Right lobe of liver (tissue), 6 donors: ENCODE measurements at places on chromosomes 5 and 9. TPM values are rescaled to one million over a fixed set of nuclear protein-coding genes. Genes with fewer than 3 reads are reported as not detected.
A peak's percentile ranks its signal among the peaks of the same experiment; 100 is the strongest.

Gene INSL6
- total RNA-seq: not detected

Gene BSPRY
- total RNA-seq: 1.4 TPM

Gene ESM1
- total RNA-seq: 0.24 TPM

Gene SH3GL2
- total RNA-seq: not detected

Gene LHX3
- total RNA-seq: not detected

Gene GCNT4
- total RNA-seq: 1.2 TPM

Gene GMCL2
- total RNA-seq: not detected

Gene TMC1
- total RNA-seq: not detected

Gene GTF3C4
- total RNA-seq: 4.6 TPM

DNA sequence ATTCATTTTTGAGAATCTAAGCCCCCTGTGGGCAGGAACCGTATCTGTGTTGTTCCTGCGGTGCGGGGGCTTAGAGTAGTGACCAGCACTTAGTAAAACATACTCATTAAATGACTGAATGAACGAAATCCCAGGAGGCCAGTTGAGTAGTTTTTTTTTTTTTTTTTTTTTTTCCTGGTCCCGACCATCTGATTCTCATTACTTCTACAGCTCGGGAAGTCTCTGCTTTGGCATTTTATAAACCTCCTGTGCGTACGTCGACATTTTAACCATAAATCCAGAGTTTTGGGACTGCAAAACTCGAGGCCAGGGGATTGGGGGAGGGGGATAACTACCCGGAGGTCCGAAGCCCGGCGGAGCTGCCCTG is 31.5 kb upstream of the SPRY4 start:
- no peaks in the 10 kb centered on the region for H3K4me1 ChIP-seq
- peak overlapping the region; percentile 64 for H3K4me3 ChIP-seq
- no peak for DNase-seq
- no peaks in the 10 kb centered on the region for H3K36me3 ChIP-seq
- no peaks in the 10 kb centered on the region for H3K27me3 ChIP-seq

DNA sequence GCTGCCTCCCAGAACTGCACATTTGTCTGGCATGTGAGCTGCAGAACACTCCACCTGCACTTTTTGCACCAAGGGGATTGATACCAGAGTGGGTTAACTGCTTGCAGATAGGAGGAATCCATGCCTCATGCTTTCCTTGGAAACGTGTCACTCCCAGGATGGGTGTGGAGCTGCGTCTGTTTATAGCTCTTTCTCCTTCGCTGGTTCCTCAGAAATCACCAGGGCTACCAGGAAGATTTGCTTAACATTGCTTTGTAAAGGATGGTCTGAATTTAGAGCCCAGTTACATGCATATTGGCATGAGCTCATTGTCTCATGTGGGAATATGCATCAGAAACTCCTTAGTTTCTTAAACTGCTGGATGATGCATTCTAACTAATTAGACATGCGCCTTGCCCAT is 234.6 kb downstream of the GADD45G start:
- H3K27ac ChIP-seq: no peak overlapping the region
- peaks cover 15% of the 10 kb centered on the region for H3K4me1 ChIP-seq
- H3K4me3 ChIP-seq: no peak overlapping the region
- H3K27me3 ChIP-seq: no peaks in the 10 kb centered on the region
- DNase-seq: no peak
- H3K36me3 ChIP-seq: no peaks in the 10 kb centered on the region

DNA sequence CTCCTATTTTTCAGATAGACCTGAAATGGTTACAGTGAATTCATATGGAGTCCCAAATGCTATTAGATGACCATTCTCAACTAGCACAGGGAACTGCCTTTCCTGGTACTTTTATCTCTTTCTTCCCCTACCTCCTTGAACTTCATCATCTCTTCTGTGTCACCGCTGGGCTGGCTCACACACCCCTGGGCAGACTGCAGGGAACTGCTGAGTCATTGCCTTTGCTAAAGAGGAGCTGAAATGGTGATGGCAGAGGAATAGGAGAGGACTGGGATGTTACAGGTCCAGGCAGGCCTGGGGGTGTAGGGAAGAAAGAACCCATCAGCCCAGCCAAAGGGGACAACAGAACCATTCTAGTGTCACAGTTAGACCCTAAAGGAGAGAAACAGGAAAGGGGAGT is 322.3 kb downstream of the ASTN2 start:
- no peak for DNase-seq
- no peak overlapping the region for H3K27ac ChIP-seq
- H3K4me3 ChIP-seq: no peak overlapping the region
- no peaks in the 10 kb centered on the region for H3K36me3 ChIP-seq

DNA sequence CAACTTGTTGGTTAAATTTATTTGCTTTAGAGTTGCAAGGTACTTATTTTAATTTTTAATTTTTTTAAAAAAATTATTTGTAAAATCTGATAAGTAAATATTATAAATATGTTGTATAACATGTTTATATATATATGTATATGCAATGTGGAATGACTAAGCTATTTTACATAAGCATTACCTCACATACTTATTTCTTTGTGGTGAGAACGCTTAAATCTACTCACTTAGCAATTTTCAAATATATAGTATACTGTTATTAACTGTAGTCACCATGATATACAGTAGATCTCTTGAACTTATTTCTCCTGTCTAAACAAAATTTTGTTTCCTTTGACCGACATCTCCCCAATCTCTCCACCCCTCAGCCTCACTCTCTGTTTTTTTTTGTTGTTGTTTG is 147.8 kb downstream of the NNT start:
- H3K36me3 ChIP-seq: no peaks in the 10 kb centered on the region
- no peak for DNase-seq
- H3K27ac ChIP-seq: no peak overlapping the region
- H3K27me3 ChIP-seq: no peaks in the 10 kb centered on the region
- H3K4me1 ChIP-seq: no peaks in the 10 kb centered on the region

DNA sequence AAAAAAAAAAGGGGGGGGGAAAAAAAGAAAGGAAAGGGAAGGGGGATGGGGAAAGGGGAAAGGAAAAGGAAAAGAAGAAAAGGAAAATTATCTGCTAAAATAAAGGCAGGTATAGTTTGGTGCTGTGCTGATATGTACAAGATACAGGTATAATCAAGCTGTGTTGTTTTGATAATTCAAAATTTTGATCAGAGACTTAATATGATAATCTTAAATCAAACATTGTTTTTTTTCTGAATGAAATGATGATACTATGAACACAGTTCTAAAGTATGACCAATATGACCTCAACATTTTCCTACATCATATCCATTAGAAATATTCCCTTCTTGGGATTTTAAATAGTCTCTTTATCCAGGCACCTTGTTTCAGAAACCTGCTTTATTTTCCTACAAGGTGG is 115.6 kb upstream of the TRPM3 start:
- no peak overlapping the region for H3K4me3 ChIP-seq
- H3K27me3 ChIP-seq: no peaks in the 10 kb centered on the region
- no peak for DNase-seq
- H3K27ac ChIP-seq: no peak overlapping the region

DNA sequence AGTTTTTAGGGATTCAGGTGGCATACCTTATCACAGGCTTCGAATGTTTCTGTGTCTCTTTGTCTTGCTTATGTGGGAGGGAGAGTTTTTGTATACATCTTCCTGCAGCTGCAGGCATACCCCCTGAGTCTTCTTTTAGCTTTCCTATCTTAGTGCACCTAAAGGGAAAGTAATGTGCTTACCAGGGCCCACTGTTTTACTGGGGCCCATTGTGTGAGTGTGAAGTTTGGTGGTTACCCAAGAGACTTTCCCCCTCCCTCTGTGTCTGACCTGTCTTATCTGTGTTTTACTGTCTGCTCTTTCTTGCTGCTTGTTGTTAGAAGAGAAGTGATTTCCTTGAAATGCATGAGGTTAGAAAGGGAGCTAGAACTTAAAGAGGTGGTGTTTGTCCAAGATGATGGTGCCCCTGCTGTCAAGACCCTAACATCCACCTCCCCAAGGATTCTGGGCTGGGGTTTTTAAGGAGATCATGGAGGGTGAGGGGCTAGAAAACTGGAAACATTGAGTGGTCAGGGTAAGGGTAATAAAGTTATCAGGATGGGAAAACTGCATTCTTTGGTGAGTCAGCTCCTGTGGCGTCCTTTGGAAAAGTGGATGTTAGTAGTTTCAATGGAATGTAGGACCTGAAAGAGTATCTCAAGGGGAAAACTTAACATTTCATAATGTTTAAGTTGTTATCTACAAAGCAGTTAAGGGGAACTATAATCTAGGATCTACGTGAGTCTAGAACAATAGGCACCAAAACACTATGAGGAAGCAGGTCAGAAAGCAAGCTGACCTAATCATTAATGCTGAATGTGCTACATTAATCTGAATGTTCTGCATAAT is 583.5 kb upstream of the TUSC1 start:
- H3K4me1 ChIP-seq: no peaks in the 10 kb centered on the region
- no peak overlapping the region for H3K27ac ChIP-seq
- no peak overlapping the region for H3K4me3 ChIP-seq
- no peaks in the 10 kb centered on the region for H3K36me3 ChIP-seq
- no peak for DNase-seq

DNA sequence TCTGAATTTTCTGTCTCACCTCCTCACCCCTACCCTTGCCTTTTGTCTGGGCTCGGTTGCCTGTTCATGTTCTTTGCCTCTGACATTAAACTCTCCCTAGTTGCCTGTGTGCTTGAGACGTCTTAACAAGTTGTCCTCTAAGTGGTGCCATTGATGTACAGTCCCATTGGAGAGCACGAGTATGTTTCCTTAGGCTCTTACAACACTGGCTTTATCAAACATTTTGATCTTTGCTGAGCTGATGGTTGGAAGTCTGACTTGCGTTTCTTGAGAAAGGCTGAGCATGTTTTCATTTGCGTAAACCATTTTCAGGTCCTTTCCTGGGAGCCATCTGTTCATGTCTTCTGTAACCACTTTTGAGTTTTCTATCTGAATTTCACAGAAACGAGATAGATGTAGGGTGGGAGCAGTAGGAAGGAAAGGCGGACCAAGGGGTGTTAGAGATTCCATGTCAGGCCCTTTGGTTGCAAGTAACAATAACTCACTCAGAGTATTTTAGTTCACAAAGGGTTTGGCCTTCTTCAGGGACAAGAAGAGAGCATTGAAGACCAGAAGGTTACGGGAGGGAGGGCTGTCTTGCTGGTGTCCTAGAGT is 35.4 kb downstream of the OTULIN start:
- H3K4me3 ChIP-seq: no peak overlapping the region
- DNase-seq: no peak
- H3K27ac ChIP-seq: no peak overlapping the region
- no peaks in the 10 kb centered on the region for H3K4me1 ChIP-seq
- no peaks in the 10 kb centered on the region for H3K27me3 ChIP-seq

DNA sequence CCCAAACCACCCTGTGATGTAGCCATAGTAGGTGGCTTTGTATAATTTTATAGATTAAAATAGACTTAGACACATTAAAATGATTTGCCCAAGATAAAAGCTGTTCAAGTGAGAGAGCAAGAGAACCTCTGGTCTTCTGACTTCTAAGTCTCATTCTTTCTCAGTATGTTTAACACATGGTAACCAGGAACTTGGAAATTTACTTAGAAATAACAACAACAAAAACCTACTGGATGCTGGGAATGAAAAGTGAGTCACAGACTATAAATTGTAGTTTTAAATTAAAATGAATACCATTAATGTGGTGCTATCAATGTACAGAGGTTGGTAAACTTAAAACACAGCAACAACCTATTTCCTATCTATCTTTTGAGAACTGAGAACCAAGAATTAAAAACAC is 30.4 kb downstream of the HMGCR start:
- H3K27me3 ChIP-seq: no peaks in the 10 kb centered on the region
- no peak overlapping the region for H3K4me3 ChIP-seq
- DNase-seq: no peak

DNA sequence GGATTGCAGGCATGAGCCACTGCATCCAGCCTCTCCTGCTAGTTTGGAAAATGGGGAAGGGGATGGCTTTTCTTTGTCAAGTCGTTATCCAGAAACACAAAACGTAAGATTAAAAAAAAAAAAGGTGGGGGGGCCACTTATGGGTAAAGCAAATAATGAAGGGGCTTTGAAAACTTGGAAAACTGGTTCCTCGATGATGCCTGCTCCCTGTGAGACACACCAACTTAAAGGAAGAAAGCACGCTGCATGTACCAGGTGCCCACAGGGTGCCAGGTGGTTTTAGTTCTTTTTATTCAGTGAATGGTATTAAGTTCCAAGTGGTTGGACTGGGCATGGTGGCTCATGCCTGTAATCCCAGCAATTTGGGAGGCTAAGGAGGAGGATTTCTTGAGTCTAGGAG is 170.1 kb downstream of the GOLPH3 start:
- H3K27me3 ChIP-seq: no peaks in the 10 kb centered on the region
- no peaks in the 10 kb centered on the region for H3K36me3 ChIP-seq
- no peaks in the 10 kb centered on the region for H3K4me1 ChIP-seq
- DNase-seq: no peak
- H3K27ac ChIP-seq: no peak overlapping the region

DNA sequence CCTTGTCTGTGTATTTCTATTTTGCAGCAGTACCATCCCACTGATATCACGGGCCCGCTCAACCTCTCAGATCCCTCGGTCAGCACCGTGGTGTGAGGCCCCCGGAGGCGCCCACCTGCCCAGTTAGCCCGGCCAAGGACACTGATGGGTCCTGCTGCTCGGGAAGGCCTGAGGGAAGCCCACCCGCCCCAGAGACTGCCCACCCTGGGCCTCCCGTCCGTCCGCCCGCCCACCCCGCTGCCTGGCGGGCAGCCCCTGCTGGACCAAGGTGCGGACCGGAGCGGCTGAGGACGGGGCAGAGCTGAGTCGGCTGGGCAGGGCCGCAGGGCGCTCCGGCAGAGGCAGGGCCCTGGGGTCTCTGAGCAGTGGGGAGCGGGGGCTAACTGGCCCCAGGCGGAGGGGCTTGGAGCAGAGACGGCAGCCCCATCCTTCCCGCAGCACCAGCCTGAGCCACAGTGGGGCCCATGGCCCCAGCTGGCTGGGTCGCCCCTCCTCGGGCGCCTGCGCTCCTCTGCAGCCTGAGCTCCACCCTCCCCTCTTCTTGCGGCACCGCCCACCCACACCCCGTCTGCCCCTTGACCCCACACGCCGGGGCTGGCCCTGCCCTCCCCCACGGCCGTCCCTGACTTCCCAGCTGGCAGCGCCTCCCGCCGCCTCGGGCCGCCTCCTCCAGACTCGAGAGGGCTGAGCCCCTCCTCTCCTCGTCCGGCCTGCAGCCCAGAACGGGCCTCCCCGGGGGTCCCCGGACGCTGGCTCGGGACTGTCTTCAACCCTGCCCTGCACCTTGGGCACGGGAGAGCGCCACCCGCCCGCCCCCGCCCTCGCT is 1.9 kb downstream of the LRRC26 start:
- DNase-seq: no peak
- no peaks in the 10 kb centered on the region for H3K4me1 ChIP-seq
- H3K27me3 ChIP-seq: no peaks in the 10 kb centered on the region
- no peak overlapping the region for H3K27ac ChIP-seq

DNA sequence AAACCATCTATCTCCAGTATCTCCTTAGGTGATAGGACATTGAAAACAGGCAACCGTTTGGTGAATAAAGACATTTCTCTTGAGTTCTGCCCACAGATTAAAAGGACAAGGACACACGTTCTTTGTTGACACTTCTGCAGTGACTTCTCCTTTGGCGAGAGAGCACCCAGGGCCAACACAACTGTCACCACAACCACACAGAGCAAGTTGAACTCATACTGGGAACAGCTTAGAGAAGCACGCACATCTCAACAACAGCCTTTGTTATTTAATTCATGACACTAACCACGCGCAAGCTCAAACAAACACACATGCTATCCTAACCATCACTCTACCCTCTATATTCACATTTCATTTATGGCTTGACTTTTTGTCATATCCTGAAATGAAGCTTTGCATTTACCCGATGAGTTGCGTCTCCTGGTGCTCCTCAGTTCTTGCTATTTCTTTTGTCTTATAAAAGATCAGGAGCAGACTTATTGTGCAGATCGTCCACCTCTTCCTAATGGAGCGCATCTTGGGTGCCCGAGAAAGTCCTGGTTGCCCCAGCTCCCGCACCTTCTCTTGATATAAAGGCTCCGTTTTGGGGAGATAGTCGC is 543 bp downstream of the ST8SIA4 start:
- H3K4me1 ChIP-seq: no peaks in the 10 kb centered on the region
- H3K4me3 ChIP-seq: peak overlapping the region; percentile 39
- no peaks in the 10 kb centered on the region for H3K27me3 ChIP-seq
- DNase-seq: no peak
- H3K36me3 ChIP-seq: no peaks in the 10 kb centered on the region
